ENCODE measurements at places on chromosomes 4 and X.

- no peak for DNase-seq
These were observed 24.0 kb downstream of the ASIC5 start for GRCh38 chr4:155842080-155842479.

GRCh38 chr4:105624530-105624929 is 72.1 kb downstream of the ARHGEF38 start:
- no peak for DNase-seq

DNA sequence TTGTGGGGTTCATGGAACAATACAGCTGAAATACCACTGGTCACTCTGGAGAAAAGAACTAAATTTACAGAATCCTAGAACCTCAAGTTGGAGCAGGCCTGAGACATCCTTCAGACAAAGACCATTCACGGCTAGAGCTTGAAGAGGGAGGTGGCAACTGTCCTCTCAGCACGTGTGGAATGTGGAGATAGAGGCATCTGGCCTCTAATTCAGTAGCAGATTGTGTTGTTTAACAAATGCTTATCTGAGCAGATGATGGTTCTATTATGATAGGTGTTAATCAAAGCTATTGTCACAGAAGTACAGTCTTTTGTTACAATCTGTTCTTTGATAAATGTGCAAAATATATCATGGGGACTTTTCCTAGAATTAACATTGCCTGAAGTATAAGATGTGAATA is 121.7 kb upstream of the KCNIP4 start:
- no peak for DNase-seq

GRCh38 chrX:68086709-68087108 is 346.6 kb downstream of the OPHN1 start:
- DNase-seq, result no peak

DNA sequence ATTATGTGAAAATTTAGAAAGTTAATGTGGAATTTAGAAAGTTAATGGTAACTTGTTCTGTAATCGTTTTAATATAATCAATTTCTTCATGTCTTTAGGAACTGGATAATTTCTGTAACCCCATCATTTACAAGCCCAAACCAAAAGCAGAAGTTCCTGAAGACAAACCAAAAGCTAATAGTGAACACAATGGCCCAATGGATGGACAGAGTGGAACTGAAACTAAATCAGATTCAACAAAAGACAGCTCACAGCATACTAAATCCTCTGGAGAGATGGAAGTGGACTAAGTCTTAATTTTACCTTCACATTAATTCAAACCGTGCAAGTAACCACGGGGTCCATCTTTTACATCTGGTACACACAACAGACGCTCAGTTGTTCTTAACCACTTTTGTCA is 48.1 kb upstream of the PLK4 start:
- peak; percentile 11 for DNase-seq

- DNase-seq, result no peak
These were observed 13.5 kb downstream of the CTAG1B start for GRCh38 chrX:154605566-154605965.

DNA sequence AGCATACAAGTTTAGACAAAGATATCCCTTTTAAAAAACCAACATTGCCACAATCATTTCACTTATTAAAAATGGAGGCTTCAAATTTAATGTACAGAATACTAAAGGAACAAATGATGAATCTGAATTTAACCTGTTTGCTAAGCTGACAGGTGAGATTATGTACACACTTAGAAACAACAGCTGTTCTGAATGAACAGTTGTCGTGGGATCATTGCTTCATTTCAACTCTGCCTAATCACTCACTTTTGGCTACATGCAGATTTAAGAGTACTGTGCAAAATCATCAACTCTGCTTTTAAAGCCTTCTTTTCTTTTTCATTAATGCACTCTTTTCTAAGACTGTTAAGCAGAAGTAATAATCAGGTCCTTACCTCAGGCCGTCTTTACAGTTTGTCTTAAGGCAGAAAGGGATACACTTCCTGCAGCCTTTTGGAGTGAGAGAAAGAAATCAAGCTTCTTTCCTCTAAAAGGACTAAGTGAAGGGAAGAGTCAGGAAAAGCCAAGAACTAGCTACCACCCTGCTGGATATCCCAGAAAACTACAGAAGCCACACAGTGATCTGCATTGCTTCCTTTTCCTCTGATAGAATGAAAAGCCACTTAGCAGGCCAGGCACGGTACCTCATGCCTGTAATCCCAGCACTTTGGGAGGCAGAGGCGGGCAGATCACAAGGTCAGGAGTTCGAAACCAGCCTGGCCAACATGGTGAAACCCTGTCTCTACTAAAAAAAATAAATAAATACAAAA is 54.7 kb upstream of the NPNT start:
- DNase-seq, result no peak

DNA sequence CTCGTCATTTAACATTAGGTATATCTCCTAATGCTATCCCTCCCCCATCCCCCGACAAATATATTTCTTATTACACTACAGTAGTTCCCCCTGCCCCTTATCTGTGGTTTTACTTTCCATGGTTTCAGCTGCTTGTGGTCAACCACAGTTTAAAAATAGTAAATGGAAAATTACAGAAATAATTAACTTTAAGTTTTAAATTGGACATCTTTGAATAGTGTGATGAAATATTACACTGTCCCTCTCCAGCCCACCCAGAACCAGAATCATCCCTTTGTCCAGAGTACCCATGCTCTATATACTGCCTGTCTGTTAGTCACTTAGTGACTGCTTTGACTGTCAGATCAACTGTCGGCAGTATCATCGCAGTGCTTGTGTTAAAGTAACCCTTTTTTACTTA is 47.4 kb upstream of the VEGFC start:
- no peak for DNase-seq

- DNase-seq, result no peak
These were observed 184.0 kb downstream of the TSPAN5 start for GRCh38 chr4:98474408-98474844.

DNA sequence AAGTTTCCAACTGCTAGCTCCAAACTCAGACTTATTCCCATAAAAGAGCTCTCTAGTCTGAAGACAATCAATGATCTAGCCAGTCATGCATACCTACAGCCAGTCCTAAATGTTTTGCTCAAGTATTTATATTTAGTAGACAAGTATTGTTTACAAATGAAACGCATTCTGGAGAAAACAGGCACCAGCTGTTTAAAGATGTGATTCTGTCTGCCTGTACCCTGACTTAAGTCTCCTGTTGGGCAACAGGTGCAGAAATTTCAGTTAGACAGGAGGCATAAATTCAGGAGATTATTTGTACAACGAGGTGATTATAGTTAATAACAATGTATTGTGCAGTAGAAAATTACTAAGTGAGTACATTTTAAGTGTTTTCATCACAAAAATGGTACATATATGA is 28.9 kb downstream of the LNX1 start:
- no peak for DNase-seq

- DNase-seq, result no peak
These were observed 1.2 kb downstream of the NPNT start for GRCh38 chr4:105896461-105896942.

GRCh38 chr4:121819216-121819965 is 4.3 kb downstream of the CCNA2 start:
- DNase-seq, result no peak

DNA sequence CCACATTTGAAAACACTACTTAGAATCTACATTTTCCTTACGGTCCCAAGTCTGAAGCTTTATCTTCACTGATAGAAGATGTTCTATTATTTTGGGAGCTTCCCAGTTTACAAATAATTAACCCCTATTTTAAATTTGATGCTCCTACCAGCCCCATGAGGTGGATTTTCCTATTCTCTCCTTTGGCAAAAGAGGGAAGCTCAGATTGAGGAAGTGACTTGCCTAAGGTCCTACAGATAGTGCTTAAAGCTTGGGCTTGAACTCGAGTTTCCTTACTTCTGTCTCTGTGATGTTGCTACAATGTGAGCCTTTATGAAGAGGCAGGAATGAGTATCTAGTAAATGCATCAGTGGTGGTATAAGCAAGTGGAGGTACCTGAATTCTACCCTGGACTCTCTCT is 27.5 kb downstream of the HEPH start:
- no peak for DNase-seq

DNA sequence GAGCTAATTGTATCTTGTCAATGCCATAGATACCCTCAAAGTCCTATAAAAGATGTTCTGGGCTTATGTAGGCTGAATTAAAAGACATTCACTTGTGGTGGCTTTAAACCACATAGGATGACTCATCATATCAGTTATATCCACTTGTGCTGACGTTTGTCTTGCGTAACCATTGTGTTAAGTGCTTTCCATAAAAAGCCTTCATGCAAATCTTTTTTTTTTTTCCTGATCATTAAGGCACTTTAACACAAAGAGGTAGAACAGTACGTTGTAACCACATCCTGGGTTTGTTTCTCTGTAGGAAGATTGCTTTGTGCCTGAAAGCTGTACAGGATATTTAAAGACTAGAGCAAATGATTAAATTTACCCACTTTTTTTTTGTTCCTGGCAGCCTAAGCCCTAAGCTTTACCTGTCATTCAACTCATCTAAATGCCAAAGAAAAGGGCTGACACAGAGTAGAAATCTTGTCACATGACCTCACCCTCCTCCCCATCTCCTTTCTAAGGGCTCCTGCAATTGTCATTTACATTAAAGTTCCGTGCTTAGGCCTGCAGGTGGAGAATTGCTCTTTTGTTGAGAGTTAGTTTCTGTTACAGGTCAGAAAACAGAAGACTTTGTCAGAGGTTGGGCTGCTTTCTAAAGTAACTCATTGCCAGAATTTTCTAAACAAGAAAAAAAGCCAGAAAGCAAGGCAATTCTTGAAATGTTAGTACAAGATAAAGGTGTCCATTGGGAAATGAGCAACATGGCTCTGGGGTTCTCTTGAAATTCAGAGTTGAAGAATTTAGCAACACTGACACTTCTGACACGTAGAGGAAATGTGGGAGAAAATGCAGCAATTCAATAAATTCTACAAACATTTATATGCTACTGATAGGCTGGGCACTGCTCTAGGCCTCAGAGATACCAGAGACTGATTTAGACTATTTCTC is 555.6 kb downstream of the PPARGC1A start:
- no peak for DNase-seq

GRCh38 chr4:105215609-105216313 is 69.1 kb downstream of the TET2 start:
- DNase-seq, result no peak

DNA sequence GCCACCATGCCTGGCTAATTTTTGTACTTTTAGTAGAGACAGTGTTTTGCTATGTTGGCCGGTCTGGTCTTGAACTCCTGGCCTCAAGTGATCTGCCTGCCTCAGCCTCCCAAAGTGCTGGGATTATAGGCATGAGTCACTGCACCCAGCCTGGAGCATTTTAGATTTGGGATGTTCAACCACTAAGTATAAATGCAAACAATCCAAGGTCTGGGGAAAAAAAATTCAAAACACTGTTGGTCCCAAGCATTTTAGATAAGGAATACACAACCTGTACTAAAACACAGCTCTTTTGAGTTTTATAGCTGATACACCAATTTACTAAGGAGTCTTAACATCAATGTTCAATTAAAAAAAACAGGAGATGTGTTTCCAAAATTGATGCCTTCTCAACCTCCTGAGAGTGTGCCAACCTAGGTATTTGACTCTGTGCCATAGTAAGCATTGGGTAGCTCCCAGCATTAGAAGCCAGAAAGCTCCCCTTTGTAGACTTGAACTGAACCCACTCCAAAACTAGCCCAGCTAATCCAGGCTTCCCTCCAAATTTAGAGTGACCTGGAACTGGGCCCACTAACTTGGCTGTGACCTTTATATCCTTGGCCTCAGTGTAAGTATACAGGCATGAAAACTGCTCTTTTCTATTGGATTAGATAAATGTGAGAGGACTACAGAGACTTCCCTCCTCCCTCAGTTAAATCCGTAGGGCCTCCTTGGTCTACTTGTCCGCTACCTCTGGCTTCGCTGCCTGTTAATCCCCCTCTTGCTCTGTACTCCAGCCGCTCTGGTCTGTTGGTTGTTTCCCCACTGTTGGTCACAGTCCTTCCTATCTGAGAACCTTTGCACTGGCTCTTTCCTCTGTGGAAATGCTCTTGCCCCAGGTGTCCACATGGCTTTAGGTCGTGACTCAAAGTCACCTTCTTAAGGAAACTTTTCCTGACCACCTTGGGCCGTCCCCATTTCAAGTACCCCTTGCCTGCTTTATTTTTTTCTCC is 77.6 kb downstream of the CCKAR start:
- no peak for DNase-seq

DNA sequence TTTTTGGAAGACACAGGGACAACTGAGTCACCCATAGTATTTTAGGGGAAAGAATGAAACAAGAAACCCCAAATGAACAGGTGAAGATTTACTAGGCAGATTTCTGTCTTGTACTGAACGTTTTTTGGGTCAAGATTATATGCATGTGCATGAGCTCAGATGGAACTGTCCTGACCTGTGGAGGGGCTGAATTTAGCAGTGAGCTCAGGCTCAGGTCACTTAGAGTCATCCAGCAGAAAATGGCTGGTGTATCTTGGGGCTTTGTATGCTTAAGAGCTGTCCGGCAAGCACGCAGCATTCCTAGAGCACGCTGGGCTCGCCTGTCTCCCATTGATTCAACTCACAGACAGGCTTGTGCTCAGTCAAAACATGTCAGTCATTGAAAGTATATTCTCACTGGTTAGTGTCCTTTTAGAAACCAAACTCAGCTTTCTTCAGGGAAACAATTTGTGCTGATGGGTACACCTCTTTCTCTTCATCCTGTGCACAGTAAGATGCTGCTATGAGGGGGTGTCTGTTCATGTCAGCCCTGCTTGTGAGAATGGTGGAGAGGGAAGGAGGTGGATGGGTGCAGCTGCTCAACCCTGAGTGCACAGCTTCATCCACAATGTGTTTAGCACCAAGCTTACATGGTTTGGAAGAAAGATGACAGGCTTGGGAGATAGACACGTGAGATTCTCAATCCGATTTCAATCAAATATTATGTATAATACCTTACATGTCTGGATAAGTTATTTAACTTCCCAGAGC is 47.5 kb upstream of the PDLIM3 start:
- DNase-seq, result no peak

GRCh38 chrX:132664273-132664672 is 175.4 kb upstream of the MBNL3 start:
- no peak for DNase-seq

All from naive B cell (primary cell).